ENCODE measurements at places on chromosomes 12 and 14. TPM values are rescaled to one million over a fixed set of nuclear protein-coding genes. Genes with fewer than 3 reads are reported as not detected.

- DNase-seq = no peak
Measured at GRCh38 chr14:90693413-90693812, 122.8 kb downstream of the TTC7B start.

DNA sequence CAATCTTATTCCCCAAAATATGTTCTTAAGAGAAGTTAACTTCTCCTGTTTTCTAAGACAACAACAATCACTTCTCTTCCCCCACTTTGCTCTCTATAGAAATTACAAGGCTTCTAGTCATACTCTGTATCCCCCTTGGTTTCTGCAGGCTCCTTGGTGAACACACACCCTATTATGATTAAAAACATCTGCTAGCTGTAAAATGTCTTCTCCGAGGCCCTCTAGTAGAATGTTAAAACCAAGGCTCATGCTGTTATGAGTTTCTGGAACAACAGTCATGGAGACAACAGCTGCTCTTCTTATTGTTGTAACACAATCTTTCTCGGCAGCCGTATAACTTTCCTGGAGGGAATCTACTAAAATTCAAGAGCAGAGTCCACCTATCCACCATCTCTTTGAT is 397.5 kb upstream of the CCDC196 start:
- DNase-seq = no peak

- no peak for DNase-seq
Measured at GRCh38 chr12:79615596-79616560, 74.9 kb downstream of the PAWR start.

DNA sequence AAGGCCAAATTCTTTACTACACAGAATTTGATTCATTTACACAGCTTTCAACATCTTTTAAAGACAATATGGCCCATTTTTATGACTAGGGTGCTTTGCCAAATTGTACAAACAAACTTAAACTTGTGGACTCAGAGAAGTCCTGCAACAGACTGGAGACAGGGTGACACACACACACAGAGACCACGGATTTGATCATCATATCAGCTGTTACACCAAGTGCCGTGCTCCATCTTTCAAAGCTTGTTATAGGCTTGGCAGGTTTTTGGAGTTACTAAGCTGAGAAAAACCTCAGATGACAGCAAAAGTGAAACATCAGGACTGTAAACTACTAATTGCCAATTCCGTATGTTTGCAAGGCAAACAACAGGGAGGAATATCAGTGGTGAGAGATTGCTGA is 811.7 kb downstream of the GALC start:
- DNase-seq = no peak

GRCh38 chr12:47867495-47867941 is 37.3 kb downstream of the VDR start:
- no peak for DNase-seq

GRCh38 chr14:20413744-20414082 is 412 bp upstream of the TEP1 start:
- DNase-seq = no peak

The HOXC12 gene
- total RNA-seq = not detected

Measured in esophagus muscularis mucosa (tissue), 4 donors.